Activated CD8-positive, alpha-beta T cell treated with anti-CD3 and anti-CD28 coated beads, Interleukin-2, amount 10 ng/mL, durations not matched to agents 7 days and 5 days (primary cell): ENCODE measurements at places on chromosomes 2 and 18. TPM values are rescaled to one million over a fixed set of nuclear protein-coding genes. Genes with fewer than 3 reads are reported as not detected.

DNA sequence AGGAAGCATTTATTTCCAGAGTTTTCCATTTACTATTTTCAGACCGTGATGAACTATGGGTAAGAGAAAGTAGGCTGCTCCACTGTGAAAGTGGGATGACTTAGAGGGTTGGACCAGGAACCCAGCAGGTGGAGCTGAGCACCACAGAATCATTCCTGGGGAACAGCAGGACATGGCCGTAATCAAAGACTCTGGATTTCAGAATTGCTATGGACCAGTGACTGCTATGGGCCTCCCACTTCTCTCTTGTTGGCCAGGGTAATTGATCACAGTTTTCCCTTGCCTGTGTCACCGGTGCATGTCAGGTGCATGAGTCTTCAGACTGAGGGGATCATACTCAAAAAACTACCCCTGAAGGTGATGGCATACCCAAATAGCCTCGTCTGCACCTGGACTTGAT, 90.6 kb upstream of the GPC1 start:
- DNase-seq = no peak

DNA sequence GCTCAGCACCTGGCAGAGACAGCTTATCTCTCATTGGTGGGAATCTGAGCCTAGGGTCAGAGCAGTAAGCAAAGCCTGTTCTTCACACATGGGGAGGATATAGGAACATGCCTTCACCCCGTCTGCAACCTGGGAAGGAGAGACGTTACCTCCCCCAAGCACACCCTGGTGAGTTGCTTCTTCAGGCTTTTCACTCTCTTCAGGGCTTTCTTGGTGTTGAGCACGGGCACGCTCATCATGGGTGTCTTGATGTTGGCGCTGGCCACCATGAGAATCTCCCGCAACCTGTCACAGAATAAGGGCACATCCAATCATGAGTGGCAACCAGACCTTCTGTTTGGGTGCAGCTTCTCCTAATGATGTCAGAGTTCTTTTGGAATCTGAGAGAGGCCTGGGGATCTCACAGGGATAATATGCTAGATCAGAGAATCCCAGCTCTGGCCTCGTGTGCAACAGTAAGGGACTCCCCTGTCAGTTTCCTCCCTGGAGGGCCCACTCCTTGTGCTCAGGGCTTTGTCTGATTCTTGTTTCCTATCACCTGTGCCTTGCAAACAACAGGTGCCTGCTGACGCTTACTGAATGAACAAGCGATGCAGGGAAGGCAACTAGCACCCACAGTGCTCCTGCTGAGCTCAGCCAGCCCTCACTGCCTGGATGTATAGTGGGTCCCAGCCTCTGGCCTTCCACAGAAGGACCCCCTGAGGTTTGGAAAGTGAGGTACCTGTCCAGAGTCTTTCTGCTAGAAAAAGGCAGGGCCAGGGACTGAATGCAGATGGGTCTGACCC, 66.3 kb downstream of the POLR1A start:
- no peak for DNase-seq

DNA sequence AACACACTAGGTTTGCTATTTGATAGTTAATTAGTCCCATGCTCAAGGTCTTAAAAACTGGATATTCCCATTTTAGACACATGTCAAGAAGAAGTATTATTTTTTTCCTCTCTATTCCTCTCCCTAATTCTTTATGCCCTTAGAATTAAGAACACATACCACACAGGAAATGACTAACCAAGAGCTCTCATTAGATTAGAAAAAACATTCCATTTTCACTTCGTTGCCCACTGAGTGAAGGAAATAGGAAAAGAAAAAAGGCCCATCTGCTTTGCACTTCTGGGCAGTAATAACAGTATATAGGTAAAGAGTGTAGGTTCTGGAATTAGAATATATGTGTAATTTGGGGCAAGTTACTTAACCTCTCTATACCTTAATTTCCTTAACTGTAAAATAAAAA, 26.9 kb downstream of the ACADL start:
- DNase-seq = no peak

The ALK gene
- not detected for total RNA-seq

The WNT10A gene
- not detected for total RNA-seq

The DDX18 gene
- 77.7 TPM for total RNA-seq

DNA sequence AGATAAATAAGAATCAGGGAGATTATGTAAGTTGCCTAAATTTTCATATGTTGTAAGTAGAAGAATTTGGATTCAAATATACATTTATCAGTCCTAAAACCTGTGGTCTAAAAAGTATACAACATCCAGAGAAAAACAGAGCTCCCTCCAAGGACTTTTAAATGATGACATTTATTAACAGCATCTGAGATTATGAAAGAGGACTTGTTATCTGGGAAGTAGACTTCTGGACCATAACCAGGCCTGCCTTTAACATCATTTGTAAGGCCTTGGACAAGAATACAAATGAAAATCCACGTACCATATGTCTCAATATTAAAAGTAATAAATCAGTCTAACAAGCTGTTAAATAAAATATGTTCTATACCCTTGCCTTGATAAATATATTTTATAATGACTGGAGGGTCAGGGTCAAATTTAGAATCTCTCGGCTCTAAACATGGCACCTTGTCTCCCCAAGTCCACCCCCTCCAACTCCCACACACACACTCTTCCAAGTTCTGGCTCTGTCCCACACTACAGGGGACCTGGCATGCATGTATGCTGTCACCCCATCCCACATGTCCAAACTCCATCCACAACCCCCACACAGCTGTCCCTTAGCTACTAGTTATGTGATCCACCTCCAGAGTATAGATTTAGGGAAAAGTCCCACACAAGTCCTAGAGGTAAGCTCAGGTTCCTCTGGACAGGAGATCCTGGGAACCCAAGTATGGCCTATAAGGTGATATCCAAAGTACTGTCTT, 382.6 kb downstream of the CDH2 start:
- DNase-seq = no peak

DNA sequence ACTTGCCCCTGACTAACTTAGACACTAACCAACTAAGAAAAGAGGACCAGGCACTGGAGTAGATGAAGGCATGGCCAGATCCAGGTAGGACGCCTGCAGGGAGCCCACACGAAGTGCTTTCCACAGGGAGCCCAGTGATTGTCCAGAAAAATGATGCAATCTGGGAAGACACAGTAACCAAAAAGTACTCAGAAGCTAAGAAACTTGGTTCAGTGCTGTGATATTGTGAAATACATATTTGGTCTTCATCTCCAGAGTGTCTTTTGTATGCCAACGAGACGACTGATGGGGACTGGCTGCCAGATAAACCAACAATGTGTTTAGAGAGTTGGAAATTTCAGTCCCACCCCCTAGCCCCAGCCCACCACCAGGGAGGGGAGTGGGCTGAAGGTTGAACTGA, 135.0 kb downstream of the SP3 start:
- DNase-seq = no peak

- DNase-seq = no peak
These were observed 12.1 kb downstream of the NEURL3 start for GRCh38 chr2:96493072-96493471.

The SCN3A gene
- total RNA-seq = not detected

The HNMT gene
- not detected for total RNA-seq

- no peak for DNase-seq
These were observed 43.4 kb downstream of the COLEC12 start for GRCh38 chr18:457140-457519.

GRCh38 chr18:4060427-4061281, 394.5 kb downstream of the DLGAP1 start:
- DNase-seq = no peak

The PROC gene
- total RNA-seq = not detected
